Transverse colon (tissue), 4 donors: ENCODE measurements at places on chromosomes 5 and 9.

DNA sequence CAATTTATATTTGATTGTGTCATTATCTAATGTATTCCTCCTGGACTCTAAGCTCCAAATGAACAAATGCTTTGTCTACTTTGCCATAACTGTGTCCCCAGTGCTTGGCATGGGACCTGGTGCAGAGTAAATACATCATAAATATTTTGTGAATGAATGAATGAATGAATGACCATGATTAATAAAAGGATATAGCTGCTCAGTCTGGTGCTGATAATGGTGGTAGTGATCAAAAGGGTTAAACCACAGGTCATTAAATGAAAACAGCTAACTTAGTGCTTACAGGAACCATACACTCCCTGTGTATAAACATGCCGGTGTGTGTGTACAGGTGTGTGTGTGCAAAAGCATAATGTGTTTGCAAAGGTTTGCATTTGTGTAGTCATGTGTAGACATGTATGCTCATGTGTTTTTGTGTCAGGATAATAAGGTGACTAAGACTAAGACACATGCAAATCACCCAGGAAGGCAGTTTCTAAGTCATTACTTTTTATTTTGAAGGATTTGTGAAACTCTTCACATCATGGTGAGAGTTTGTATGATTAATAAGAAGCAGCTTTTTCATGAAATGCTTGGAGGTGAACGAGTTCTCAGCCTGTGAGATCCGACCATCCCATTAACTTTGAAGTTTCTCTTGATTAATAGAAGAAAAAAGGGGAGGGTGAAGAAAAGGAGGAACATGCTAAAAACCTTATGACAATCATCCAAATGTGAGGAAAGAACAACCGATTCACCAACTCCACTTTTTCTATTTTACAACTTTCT is 24.6 kb downstream of the SPARC start:
- DNase-seq = no peak

- DNase-seq = no peak
Measured at GRCh38 chr9:1100201-1100600, 50.0 kb downstream of the DMRT2 start.

GRCh38 chr9:37776328-37776727 is 8.5 kb downstream of the EXOSC3 start:
- DNase-seq = no peak

DNA sequence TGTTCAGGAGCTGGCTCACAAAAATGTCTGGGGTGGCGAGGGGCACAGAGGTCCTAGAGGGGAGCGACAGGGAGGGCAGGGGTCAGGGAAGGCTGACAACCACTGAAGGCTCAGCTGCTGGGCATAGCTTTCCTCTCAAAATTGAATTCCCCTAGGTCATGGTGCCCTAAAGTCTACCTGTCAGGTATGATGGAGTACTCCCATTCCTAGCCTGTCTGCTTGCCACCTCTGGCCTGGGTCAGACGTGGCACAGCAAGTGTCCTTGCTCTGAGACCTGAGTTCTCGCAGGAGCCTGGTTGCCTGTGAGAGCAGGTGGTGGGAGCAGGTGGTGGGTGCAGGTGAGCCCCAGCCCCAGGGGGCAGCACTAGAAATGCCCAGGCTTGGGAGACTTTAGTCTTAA is 175.4 kb downstream of the PJA2 start:
- no peak for DNase-seq

DNA sequence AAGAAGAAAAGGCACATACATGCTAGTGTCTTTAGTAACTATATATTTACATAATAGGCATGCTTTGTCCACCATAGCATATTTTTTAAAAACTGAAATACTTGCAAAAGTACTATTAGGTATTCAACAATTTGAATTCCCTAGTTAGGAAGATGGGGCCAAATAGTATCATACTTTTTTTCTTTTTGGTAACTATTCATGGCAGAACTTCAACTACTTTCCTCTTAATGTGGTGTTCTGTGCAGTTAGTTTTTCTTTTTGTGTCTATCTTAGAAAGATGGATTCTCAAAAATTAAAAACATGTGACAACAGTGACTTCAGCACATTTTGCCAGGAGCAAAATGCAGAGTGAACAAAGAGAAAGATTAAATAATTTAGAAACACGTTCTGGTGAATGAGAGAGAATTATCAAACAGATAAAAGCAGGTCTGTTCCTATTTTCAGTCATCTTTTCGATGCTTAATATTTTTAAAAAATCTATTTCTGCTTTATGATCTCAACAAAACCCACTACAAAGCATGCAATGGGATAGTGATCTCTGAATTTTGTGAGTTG is 341.1 kb downstream of the ARL15 start:
- no peak for DNase-seq
